ENCODE measurements at places on chromosomes 3 and 15.

- DNase-seq: no peak
These were observed 386.6 kb downstream of the DIPK2A start for GRCh38 chr3:144358191-144358590.

DNA sequence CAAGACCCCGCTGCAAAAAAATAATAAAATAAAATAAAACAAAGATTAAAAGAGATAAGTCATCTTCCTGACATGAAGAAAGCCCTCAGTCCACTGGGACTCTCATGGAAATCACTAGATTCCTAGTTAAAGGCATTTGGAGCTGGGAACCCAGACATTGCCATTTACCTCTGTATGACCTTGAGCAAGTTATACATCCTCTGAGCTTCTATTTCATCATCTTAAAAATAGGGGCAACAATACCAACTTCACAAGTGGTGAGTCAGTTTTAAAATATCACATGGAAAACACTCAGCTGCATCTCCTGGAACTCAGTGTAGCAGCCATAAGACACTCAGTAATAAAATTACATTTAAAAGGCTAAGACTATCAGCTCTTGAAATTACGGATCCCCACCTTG lies 334.8 kb downstream of the ERC2 start:
- no peak for DNase-seq

- no peak for DNase-seq
These were observed 1.5 kb downstream of the LRRK1 start for GRCh38 chr15:100920516-100921135.

- DNase-seq: no peak
These were observed 36.7 kb upstream of the SLC7A14 start for GRCh38 chr3:170622369-170623159.

DNA sequence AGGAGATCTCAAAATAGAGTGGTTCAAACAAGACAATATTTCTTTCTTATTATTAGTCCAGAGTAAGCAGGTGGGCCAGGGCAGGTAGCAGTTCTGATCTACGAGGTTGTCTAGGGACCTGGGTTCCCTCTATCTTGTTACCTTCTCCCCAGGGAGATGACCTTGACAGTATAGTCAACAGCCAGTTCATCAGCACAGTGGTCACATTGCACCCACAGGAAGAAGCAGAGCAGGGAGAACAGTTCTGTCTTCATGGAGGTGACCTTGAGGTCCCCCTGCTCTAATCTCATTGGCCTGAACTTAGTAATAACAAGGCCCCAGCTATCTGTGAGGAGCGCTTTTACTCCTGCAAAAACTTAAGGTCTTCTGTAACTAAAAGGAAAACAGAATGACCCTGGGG lies 21.7 kb downstream of the SLC49A4 start:
- no peak for DNase-seq

- no peak for DNase-seq
These were observed 359.2 kb upstream of the PROK2 start for GRCh38 chr3:72143966-72144717.

DNA sequence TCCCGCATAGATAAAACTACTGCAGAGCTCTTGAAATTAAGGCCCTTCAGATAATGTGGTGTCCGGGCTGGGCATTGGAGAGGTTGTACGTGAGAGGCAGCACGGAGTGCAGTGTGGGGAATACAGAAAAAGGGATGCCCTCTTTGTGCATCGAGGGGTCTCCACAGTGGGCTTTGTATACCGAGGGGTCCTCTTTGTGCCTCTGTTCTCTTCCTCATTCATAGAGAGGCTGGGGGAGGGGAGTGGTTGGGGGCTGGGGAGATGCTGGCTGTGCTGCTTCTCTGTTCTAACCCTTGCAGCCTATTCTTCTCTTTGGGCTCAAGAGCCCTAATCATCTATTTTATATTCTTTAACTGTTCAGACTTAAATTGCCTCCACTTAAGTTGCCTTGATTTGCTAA lies 74.3 kb upstream of the NDN start:
- DNase-seq: no peak

GRCh38 chr3:62261736-62262135 lies 111.6 kb downstream of the FEZF2 start:
- no peak for DNase-seq

GRCh38 chr3:99825004-99825640 lies 7.5 kb downstream of the CMSS1 start:
- DNase-seq: no peak

DNA sequence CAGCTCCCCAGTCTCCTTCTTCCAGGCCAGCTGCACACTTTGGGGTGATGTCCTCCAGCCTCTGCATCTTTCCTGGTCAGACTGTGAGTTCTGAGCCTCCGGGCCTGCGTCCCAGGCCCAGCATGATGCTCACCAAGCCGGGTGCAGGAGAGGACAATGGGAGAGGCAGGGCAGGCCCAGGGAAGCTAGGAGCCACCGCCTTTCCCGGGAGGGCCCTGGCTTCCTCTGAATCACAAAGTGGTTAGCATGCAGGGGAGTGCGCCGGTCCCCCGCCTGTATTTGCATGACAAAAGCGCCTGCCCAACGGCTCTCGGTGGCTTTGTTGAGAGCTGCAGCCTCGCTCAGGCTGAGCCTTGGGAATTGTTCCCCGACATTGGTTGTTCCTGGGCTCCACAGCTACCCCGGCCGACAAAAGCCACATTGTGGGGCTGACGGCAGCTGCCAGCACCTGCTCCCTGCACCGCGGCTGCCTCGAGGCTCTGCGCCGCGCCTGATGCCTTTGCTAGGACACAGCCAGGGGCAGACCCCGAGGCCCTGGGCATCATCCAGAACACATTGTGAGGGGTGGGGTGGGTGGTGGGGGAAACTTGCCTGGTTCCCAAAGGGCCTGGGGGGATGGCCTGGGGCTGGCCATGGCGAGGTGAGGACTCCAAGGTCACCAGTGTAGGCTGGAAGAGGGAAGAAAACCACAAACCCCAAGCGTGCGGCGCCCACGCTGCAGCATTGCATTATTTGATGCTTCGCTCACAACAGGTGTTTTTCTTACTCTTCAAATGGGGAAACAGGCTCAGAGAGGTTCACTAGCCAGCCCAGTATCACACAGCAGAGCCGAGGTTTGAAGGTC lies 20.0 kb upstream of the KLF13 start:
- DNase-seq: no peak

- DNase-seq: no peak
These were observed 627 bp upstream of the PLS1 start for GRCh38 chr3:142595581-142595950.

- no peak for DNase-seq
These were observed 16.9 kb upstream of the TSC22D2 start for GRCh38 chr3:150391161-150391560.

DNA sequence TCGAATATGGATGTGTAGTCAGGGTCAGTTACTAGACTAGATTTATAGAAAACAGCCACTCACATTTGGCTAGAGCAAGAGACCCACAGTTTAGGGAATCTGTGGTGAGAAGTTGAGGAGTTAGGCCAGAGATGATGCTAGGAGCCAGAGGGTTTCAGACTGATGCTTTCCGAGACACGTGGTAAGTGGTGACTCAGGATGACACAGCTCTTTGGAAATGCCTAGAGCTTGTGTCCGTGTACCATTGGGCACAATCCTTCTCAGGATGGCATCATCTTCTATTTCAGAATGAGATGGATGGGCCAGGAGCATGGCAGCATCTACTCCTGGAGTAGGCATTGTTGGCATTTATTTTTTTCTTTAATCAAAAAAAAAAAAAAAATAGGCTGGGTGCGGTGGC lies 28.5 kb downstream of the PTPRG start:
- no peak for DNase-seq

DNA sequence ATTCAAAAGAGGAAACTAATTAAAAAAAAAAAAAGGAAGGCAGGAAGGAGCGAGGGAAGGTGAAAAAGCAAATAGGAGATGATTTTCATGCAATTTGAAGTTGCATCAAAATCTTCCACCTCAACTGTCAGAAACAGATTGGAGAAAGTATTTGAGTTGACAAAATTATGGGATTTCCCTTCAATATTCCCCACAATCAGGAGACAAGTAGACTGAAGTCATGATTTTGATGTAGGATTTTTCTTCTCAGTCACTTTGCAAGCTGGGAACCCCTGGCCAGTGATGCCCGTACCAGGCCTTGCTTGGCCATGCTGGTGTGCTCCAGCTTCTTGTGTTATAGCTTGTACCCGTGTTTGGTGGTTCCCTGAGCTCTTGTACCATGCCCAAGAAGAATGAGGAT lies 854.5 kb upstream of the CFAP20DC start:
- no peak for DNase-seq

GRCh38 chr3:190585805-190586630 lies 72.1 kb downstream of the IL1RAP start:
- peak; percentile 7 for DNase-seq

DNA sequence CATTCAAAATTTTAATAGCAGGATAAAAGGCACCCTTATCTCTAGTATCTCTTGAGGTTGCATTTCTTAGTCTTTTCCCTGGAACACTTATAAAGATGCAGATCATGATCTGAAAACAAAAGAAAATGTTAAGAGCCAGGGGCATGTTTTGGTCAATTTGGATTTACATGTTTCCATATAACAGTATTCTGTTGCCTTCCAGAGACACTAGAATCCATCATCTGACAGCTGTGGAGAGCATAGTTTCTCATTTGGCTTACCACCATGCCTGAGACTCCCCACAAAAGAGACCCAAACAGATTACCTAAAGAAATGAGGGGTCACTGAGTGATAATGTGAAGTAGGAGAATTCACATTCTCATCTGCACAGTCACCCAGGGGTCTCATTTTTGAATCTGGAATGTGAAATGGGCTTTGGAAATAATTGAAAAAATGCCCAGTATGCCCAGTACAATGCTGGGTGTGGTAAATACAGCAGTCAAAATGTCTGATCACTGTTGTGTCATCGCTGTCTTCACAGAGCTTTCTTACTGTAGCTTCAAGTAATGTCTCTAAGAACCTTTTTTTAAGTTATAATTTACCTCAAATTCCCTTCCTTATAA lies 79.9 kb upstream of the ZBTB20 start:
- DNase-seq: no peak

- DNase-seq: no peak
These were observed 16.7 kb upstream of the LCMT2 start for GRCh38 chr15:43347114-43347513.

- DNase-seq: peak; percentile 14
These were observed at the start of gene PODXL2 for GRCh38 chr3:127628788-127629466. TSS of gene PODXL2 (plus strand) at chr3:127629185. CDS start at chr3:127629220, 35 bp downstream.

DNA sequence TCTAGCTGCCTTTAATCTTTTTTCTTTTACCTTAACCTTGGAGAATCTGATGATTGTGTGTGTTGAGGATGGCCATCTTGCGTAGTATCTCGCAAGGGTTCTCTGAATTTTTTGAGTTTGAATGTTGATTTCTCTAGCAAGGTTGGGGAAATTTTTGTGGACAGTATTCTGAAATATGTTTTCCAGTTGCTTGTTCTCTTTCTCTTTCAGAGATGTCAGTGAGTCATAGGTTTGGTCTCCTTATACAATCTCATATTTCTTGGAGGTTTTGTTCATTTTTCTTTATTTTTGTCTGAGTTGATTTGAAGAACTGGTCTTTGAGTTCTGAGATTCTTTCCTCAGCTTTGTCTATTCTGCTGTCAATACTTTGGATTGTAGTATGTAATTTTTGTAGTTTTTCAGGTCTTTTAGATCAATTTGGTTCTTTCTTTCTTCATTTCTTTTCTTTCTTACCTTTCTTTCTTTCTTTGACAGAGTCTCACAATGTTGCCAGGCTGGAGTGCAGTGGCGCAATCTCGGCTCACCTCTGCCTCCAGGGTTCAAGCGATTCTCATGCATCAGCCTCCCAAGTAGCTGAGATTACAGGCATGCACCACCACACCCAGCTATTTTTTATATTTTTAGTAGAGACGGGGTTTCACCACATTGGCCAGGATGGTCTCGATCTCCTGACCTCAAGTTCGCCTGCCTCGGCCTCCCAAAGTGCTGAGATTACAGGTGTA lies 366.4 kb upstream of the RASGRP1 start:
- DNase-seq: no peak

GRCh38 chr15:50182219-50183013 lies 420 bp downstream of the SLC27A2 start:
- DNase-seq: peak; percentile 10

Data from stimulated activated CD8-positive, alpha-beta memory T cell treated with anti-CD3 and anti-CD28 coated beads, Interleukin-12 subunit alpha, Interleukin-12 subunit beta, amount 100 ng/mL, for 4 hours (primary cell).